Hindlimb muscle (tissue), 1 donor: ENCODE measurements at places on chromosomes 1 and 21.

DNA sequence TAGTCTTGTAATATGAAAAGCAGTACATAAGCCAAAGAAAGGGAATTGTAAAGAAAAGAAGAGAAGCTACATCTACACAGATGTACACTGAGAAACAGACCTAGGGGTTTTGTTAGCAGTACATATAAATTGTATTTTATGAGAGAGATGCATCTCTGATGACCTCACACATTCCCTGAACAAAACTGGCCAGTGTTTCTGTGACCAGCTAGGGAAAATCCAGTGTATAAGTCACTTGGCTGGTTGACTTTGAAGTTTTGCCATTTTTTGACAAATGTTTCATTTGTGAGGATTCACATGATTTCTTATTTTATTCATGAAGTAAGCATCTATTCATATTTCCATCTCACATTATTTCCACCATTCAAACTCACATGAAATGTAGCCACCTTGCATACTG is 28.3 kb upstream of the DYNLT5 start:
- DNase-seq = peak; percentile 11

DNA sequence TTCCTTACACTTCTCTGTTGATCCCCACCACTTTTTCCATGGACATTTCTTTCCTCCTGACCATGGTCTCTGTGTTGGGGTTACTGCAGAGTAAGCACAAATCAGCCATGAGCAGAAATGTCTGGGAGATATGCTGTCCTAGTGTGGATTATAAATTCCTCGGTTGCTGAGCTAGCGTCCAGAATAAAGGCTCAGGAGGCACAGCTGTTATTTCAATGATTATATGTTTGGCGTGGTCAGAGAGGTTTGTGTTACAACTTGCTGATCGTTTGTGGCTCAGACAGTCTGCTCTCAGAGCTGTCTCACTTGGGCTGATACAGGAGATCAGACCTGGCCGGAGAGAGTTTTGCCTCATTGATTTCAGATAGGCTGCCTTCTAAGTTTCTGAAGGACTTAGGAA is 37.5 kb upstream of the LAMC2 start:
- peak; percentile 68 for DNase-seq

GRCh38 chr1:65109487-65109886 is 38.5 kb upstream of the AK4 start:
- no peak for DNase-seq

DNA sequence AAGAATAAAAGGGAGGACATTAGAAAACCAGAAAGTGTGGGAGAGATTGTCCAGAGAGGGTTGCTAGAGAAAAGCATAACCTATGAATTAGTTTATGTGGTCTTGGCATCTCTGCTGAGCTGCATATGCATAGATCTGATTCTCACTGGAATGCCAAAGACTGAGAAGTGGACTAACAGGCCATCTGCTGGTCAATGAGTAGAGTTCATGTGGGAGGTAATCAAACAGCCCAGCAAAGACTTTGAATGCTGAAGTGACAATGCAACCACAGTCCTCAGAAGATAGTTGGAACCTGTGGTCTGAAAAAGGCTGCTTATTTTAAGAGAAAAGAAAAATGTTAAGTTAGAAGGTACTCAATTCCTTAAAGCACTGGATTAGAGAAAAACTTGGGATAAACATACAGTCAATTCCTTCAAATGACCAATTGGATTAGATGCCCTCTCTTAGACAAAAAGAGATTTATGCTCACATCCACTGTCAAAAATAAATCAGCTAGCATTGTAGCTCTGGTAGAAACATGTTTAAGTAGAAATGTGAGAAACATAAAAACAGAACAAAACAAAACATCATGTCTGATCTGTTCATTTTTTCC is 382.8 kb downstream of the AMY1C start:
- DNase-seq = peak; percentile 25

GRCh38 chr1:12052008-12052573 is 11.0 kb upstream of the TNFRSF8 start:
- DNase-seq = peak; percentile 58

DNA sequence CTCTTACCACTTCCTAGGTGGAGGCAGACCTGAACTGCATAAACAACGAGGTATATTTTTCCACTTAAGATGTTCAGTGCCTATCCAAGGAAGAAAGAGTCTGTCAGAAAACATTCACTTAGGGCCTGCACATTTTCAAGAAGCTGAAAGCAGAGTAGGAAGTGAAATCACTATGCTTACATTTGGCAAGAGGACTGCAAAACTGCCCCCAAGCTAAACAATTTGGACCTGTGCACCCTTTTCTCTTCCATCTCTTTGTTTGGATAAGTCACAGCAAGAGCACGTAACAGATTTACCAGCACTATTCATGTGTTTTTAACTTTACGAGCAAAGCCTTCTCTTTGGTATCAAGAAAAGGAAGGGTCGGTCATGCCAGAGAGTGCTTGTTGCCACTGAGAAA is 13.2 kb upstream of the BEND5 start:
- no peak for DNase-seq

DNA sequence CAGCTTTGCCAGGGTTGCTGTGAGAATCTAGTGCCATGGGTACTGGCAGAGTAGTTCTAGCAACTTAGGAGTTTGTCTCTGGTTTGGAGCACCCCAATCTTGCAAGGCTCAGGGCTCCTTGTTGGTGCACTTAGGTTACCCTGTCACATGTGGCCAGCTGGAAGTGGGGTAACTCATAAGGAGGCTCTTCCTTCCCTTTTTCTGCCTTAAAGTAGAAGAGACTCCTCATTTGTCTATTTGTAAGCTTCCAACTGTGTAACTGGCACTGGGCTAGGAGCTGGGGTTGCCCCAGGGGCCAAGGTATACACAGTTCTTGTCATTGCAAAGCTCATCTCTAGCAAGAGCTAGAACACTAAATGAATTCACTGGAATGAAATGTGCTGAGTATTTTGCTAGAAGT is 10.6 kb downstream of the MROH7 start:
- no peak for DNase-seq

GRCh38 chr1:17717594-17718535 is 37.3 kb upstream of the ACTL8 start:
- no peak for DNase-seq

GRCh38 chr21:41593051-41593759 is 85.2 kb upstream of the TMPRSS2 start:
- DNase-seq = no peak

DNA sequence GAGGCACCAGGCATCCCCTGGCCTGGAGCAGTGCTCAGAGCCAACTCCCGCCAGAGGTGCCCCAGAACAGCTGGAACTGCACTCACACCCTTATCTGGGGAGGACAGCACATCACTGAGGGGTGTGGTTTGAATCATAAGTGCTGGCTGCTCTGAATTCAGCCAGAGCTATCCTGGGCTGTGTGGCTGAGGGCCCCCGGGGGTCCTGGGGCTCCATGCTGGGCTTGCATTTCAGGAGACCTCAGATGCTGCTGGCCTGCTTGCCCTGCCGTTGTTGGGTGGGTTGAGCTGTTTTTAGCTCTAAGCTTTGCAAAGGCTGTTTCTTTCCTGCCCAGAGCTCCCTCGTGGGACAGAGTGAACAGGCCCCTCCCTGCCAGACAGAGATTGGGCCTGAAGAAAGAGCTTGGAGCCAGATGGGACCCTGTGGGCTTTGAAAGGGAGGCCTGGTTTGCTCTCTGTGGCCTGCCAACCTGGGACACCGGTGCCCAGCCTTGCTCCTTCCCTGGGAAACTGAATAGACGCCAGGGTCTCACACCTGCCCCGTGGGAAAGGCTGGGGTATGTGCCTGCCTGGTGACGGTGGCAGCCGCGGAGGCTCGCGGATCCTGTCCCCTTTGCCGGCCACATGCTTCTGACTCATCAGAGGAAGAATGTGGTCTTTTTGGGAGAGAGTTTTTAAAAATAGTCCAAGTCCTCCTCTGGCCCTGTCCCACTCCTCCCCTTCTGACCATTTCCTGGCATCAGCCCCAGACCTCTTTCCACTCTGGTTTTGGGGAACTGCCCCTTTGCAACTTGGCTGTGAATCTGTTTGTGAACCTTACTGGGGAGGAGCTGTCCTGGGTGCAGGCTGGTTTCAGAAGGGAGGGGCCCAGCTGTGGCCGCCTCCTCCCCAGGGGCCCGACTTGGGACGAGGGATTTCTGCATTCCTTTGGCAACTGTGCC is 30.0 kb downstream of the ARHGEF10L start:
- DNase-seq = peak; percentile 82

DNA sequence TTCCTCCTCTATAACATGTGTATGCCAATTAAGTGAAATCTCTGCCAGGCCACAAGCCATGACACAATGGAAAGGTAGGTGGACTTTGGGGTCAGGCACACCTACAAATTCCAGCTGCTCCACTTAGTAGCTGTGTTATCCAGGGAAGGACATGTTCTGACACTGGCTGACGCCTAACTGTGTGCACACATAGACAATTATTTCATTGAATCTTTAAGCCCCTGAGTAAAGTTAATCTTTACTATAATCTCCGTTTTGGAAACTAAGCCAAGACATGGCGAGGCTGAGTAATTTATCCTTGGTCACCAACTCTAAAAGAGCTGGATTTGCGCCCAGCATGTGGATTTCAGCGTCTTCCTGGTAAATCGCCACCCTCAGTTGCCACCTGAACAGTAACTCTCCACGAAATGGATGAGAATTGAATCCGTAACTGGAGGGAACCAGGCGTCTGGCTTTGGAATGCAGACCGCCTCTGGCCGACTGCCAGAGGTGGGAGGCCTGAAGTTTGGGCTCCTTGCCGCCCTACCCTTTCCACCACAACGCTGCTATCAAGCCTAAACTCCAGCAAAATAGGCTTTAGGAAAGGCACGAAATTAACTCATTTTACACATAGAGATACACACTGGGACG is 888 bp upstream of the SNRPE start:
- DNase-seq = no peak

- no peak for DNase-seq
Measured at GRCh38 chr1:82099170-82099569, 298.4 kb downstream of the ADGRL2 start.

DNA sequence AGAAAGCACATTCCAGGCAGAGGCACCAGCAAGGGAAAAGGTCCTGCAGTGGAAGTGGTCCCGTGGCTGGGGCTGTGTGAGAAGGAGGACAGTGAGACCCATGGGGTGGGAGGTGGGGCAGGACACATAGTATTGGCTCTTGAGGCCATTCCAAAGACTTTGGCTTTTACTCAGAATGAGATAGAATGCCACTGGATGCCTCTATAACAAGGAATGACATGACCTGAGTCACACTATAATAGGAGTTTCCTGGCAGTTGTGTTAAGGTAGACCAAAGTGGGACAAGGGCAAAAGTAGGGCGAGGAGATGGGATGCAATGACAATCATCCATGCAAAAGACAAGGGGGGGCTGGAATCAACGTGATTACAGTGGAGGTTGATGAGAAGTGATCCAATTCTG is 24.7 kb upstream of the LAMC2 start:
- DNase-seq = no peak

DNA sequence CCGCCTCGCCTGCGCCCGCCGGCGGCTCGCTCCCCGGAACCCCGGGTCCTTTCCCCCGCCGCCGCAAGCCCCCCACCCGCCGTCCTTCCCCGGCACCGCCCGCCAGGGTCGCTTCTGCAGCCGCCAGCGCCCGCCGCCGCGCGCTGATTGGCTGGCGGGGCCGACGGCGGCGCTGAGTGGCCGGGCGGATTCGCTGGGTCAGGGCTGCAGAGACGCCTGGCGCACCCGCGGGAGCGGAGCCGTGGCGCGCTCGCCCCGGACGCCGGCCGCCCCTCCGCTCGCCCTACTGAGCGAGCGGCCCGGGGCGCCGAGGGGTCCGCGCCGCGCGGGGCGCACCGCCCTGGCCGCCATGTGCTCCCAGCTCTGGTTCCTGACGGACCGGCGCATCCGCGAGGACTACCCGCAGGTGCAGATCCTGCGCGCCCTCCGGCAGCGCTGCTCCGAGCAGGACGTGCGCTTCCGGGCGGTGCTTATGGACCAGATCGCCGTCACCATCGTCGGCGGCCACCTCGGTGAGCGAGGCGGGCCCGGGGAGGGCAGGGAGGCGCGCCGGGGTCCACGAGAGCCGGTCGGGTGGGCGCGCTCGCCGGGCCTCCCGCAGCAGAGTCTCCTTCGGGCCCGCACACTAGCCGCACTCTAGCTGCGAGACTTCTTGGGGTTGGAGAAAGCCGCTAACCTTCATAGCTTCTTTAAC is at the start of gene RIMKLA:
TSS of gene RIMKLA (plus strand) at position 207 of the 694 bp plus-strand sequence. CDS start at position 350, 143 bp downstream.
- DNase-seq = peak; percentile 25

GRCh38 chr1:43934101-43934985 is 742 bp downstream of the ARTN start:
- DNase-seq = peak; percentile 42

DNA sequence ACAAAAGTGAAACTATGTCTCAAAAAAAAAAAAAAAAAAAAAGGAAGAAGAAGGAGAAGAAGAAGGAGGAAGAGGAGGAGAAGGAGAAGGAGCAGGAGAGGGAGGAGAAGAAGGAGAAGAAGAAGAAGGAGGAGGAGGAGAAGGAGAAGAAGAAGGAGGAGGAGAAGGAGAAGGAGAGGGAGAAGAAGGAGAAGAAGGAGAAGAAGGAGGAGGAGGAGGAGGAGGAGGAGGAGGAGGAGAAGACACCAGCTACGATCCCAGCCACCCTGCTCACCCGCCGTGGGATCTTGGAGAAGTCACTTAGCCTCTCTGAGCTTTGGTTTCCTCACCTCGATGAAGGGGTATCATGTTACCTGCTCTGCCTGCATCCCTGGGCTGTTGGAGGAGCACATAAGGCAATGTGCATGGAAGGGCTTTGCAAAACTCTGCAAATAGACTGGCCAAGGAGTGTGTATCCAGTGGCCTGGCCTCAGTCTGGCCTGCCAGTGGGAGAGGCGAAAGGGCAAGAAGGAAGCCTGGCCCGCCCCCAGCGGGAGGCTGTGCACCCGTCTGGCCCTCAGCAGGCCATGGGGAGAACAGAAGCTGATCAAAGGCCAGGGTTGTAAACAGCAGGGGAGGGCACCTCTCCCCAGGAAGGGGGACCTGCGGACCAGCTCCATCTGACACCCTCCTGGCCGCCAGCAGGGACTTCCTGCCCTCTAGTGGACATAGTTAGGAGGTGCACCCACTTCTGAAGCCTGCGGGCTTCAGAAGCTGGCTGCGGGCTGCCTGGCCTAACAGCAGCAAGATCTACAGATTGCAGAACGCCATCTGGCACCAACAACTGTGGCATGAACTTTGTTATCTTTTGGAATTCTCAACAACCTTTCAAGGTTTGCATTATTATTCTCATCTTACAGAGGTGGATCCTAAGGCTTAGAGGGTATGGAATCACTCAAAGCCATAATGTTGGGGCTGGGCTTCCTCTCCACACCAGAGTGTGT is 19.2 kb upstream of the CDK18 start:
- DNase-seq = peak; percentile 63
